Fibroblast of skin of right quadriceps (primary cell): ENCODE measurements at places on chromosomes 3 and 15.

- DNase-seq = no peak
These were observed 24.1 kb upstream of the AKAP13 start for GRCh38 chr15:85356276-85356675.

GRCh38 chr3:21356402-21356801, 394.6 kb downstream of the ZNF385D start:
- DNase-seq = peak; percentile 49

DNA sequence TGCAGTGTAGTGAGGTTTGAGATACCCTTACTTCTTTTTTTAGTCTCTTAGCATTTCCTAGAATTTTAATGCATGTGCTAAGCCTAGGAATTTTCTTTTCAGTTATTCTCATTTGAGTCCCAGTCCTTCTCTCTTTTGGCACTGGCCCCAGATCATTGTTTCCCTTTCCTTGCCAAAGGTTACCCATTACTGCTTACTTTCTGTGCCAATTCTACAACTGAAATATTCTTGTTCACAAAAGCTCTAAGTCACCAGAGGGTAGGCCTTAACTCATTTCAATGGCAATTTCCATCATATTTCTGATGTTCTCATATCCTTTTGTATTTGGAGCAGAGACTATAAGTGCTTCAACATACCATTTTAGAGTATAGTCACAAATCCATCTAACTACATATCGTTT, 199.6 kb upstream of the CBLB start:
- no peak for DNase-seq

DNA sequence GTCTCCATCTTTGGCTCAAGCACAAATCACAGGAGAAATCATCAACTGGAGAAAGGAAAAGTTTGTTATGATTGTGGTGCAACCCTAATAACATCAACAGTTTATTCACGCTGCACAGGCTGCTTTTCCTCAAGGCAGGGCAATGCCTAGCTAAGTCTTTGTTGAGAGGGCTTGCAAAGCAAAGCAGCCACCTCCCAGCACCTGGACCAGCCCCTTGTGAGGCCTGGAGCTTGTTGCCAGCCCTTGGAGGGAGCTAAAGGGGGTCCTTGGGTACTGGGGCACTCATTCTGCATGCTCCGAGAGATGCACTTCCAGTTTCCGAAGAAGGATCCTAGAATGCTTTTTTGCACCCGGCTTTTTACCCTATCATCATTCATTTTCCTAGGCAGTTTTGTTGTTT, 288.2 kb downstream of the CLSTN2 start:
- DNase-seq = no peak

DNA sequence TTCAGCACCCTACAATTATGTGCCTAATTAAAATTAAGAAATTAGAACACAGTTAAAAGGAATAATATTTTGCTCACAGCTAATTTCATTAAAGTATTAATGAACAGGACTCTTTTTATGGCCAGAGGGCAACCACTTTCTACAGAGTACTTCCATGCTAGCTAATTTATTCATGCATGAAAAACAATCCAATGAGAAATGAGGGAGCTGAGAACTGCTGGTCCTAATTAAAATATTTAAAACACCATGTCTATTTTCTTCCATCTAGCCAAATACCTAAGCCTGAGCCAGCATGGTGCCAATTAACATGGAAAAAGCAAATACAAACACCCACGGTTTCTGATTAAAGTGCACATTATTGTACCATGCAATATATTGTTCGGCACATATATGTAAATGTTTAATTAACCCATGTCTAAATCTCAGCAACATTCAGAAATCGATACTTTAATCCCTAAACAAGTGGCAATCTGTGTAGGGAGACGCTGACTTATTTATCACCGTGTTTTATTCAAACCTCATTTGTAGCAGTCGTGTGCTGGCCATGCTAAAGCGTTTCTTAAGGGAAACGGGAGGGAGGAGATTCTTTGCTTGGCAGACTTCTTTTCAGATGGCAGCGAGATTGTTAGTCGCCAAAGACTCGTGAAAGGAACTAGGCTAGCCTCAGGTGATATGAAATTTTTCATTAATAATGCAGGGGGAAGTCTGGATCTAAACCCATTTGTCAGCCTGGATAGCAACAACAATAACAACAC, 193.5 kb downstream of the ANXA2 start:
- no peak for DNase-seq

GRCh38 chr3:124669470-124669869, 60.8 kb upstream of the UMPS start:
- DNase-seq = peak; percentile 80

DNA sequence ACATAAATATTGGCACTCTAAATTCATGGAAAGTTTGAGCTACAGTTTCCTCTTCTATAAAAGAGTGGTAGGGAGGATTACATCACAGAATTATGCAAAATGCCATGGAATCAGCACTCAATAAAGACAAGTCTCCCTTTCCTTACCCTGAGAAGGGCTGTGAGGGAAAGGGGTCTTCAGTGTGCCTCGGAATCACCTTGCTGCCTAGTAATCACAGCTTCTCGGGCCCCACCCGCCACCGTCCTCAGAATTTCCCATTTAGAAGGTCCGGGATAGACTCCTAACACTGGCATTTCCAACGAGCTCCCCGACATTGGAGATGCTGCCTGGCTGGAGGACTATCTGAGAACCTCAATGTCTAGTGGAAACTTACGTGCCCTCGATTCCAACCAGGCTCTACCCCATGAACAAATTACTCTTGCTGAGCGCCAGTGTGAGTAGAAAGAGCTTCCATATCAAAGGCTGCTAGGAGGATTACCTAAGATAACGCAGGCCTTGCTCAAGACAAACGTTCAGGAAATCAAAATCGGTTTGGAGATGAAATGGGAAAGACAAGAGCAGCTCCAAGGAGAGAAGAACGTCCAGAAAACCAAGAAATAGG, 92.1 kb upstream of the CHD2 start:
- no peak for DNase-seq

- DNase-seq = no peak
These were observed 283.2 kb downstream of the ZBTB20 start for GRCh38 chr3:114863848-114864247.

- peak; percentile 95 for DNase-seq
These were observed 585 bp downstream of the KIF23 start for GRCh38 chr15:69414701-69415167.

- DNase-seq = peak; percentile 29
These were observed 35.1 kb downstream of the SNTN start for GRCh38 chr3:63687278-63688225.

GRCh38 chr3:82939491-82940097, 1178.1 kb upstream of the GBE1 start:
- no peak for DNase-seq

DNA sequence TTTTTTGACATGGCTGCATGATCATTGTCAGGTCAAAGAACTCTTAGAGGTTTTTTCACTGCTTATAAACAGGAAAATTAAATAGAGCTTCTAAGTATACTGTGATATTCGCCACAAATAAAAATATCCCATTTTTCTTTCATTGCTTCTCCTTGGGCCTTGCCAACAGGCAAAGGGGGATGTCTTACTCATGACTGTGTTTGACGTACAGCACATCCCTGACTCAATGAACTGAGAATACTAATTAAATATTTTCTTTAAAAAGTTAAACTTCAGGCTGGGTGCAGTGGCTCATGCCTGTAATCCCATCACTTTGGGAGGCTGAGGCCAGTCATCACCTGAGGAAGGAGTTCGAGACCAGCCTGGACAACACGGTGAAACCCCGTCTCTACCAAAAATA, 41.4 kb upstream of the CCDC80 start:
- DNase-seq = peak; percentile 63

GRCh38 chr15:29990035-29990434, 92.7 kb upstream of the GOLGA8J start:
- no peak for DNase-seq

- DNase-seq = peak; percentile 28
These were observed 92.7 kb upstream of the PRICKLE2 start for GRCh38 chr3:64318001-64318400.

DNA sequence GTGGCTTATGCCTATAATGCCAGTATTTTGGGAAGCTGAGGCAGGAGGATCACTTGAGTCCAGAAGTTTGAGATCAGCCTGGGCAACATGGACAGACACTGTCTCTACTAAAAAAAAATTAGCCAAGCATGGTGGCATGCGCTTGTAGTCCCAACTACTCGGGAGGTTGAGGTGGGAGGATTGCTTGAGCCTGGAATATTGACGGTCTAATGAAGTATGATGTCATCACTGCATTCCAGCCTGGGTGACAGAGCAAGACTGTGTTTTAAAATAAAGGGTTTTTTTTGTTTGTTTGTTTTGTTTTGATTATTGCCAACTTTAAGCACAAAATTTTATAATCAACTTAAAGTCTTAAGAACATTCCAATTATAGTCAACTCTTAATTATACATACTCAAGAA, 6.8 kb downstream of the PLSCR1 start:
- no peak for DNase-seq

DNA sequence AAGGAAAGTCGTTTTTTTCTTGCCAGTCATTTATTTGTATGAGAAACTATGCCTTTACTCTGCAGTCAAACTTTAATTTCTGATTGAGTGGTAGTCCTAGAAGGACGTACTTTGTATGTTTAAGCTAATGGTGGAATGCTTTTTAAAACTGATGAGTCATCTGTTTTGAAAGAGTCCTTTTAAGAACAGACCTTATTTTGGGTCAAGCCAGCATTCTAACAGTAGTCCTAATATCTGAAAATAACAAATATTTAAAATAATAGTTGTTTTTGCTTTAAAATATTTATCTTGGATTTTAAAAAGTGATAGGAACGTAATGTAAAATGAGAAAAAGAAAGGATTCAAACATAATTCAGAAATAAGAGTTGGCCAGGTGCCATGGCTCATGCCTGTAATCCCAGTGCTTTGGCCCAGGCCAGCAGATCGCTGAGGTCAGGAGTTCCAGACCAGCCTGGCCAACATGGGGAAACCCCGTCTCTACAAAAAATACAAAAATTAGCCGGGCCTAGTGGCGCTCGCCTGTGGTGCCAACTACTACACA, 1.3 kb upstream of the LRRC58 start:
- peak; percentile 33 for DNase-seq

DNA sequence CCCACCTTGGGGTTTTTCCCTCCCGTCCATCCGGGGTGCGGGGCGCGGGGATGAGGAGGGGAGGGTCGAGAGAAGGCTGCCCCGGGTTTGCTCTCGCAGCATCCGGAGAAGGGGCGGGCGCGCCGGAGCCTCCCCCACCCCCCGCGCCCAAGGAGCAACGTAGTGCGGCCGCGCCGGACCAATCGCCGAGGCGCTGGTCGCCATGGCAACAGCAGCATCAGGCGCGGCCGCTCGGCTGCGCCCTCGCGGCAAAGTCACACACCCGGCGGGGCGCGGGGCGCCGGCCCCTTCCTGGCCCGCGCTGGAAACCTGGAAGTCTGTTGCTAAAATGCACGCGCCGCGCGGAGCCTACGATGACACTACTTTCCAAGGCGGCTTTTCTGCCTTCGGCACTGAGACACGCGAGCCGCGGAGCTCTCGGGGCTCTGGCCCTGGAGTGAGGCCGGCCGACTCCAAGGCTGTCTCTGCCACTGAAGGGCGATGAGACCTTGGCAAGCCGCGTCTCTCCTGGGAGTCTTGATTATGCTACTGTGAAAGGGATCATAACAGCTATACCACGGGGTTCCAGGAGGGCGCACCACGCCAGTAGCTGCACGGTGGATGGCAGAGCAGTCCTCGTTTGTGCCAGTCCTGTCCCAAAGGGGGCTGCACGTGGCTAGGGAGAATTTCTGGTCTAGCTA, at the start of gene IQSEC1:
IQSEC1 (minus strand) TSS at position 104 of the 680 bp plus-strand sequence. CDS start 415 bp downstream, outside the sequence.
- DNase-seq = peak; percentile 18

GRCh38 chr3:123605789-123606234, 21.0 kb upstream of the HACD2 start:
- no peak for DNase-seq

DNA sequence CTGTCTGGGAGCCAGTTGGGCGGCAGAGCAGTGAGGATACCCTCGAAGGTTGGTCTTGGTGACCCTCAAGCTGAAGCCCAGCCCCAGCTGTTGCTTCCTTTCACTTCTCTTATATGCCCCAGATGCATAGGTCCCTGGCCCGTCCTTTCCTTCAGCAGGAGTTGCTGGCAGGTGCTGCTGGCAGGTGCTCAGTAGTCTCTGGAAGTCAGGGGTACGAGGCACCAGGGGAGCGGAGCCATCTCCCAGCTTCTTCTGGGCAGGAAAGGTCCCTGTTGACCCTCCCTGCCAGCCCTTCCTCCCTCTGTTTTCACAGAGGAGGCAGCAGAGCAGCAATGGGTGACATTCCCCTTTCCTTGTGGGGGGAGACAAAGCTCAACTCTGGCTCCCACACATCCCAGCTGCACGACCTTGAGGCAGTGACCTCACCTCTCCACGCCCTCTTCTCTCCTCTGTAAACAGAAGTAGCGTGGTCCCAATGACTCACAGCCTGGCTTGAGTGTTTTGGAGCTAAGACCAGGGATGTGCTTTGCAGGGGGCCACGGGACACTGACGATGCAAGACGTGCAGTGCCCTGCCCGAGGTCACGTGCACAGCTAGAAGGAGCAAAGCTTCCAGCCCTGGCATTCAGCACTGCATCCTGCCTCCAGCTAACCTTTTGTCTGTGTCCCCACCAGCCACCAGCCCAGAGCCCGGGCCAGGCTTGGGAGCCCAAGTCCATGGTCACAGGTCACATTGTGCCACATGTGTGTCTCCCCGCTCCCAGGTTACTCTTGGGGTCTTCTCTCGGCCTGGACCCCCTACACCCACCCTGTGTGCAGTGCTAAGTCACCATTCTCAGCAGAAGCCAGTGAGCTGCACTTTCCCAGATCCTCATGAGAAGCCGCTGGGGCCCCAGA, 49.7 kb downstream of the SLC6A6 start:
- peak; percentile 75 for DNase-seq

DNA sequence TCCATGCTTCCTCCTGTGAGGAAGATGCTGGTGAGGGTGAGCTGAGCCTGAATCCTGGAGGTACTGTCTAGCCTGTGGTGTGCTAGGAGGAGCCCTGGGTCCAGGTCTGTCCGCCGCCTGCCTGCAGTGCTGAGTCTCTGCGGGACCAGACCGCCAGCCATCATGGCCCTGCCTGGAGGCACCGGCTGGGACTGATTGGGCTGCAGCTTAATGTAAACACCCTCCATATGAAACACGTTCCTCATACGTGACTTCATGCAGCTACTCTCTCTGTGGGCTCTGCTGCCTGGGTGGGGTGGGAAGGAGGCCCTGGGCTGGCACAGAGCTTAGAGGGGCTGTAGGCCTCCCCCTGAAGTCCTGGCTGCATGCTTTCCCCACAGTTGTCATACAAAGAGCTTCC, 67.4 kb downstream of the FBLN2 start:
- no peak for DNase-seq

DNA sequence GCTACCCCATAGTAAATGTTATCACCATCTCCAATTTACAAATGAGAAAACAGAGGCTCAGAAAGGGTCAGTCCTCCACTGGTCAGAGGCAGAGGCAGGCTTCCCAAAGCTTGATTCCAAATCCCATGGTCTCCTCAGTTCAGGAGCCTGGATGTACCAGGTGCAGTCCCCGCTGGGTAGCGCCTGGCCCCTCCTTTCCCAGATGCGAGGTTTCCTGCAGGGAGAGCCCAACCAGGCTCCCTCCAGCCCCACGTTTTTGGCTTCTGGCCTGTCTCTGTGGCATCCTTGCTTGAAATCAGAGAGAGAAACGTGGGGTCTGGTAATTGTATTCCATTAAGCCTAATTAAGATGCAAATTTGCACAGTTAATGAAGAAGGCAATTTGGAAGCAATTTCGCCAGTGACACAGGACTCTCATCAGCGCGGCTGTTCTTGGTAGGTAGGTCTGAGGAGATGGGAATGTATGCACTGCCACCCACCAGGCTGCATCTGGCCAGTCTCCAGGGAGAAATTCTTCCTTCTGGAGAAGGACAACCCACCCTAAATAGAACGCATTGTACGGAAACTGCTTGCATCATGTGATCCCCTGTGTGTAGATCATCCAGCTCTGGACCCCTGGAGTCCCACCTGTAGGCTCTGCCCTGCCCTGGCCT, 50.5 kb downstream of the HRH1 start:
- DNase-seq = peak; percentile 62

- peak; percentile 64 for DNase-seq
These were observed 105.7 kb downstream of the AKAP13 start for GRCh38 chr15:85485956-85486567.
